Neural progenitor cell (in vitro differentiated cells): ENCODE measurements at places on chromosomes 7 and 10. TPM values are rescaled to one million over a fixed set of nuclear protein-coding genes. Genes with fewer than 3 reads are reported as not detected.

DNA sequence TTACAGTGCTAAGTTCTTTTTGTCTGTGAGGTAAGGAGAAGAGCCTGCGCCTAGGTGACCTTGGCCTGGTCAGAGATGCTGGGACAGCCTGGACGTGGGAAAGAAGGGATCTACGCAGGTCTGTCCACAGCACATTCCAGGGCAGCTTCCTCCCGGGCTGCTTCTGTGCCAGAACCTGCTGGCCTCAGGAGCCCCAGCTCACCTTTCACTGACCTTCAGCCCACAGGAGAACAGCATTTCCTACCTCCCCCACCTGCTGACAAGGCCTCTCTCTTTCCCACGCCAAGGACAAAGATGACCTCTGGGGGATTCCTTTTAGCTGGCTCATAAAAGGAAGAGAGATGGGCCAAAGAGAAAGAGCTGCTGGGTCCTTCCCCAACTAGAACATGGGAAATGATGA, 260.6 kb downstream of the KCNMA1 start:
- H3K4me1 ChIP-seq: peaks cover 13% of the 10 kb centered on the region
- no peak for DNase-seq
- no peak overlapping the region for H3K27ac ChIP-seq
- no peaks in the 10 kb centered on the region for H3K36me3 ChIP-seq
- no peak overlapping the region for H3K4me3 ChIP-seq
- no peaks in the 10 kb centered on the region for H3K27me3 ChIP-seq

DNA sequence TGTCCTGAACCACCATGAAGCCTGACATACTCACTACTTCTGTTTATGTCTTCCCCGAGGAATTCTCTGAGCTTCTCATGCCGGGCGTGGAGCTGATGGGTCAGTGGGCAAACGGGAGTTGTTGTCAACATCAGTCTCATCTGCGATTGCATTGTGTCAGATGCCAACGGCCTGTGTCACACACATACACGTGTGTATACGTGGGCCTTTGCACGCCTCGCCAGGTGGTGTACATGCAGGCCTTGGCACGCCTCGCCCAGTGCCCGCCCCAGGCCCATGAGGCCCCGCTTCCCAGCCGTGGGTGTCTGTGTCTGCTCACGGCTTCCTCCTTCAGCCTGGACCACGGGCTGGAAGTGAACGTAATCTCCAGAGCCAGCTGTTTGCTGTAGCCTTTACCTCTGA, 7.5 kb upstream of the CSGALNACT2 start:
- H3K27me3 ChIP-seq: no peaks in the 10 kb centered on the region
- H3K4me3 ChIP-seq: no peak overlapping the region
- H3K4me1 ChIP-seq: no peaks in the 10 kb centered on the region
- no peak for DNase-seq
- H3K36me3 ChIP-seq: no peaks in the 10 kb centered on the region

TMEM213 gene
- total RNA-seq: not detected in 2 replicates

DYDC2 gene
- total RNA-seq: 5.8 and 6.9 TPM in 2 replicates

DNA sequence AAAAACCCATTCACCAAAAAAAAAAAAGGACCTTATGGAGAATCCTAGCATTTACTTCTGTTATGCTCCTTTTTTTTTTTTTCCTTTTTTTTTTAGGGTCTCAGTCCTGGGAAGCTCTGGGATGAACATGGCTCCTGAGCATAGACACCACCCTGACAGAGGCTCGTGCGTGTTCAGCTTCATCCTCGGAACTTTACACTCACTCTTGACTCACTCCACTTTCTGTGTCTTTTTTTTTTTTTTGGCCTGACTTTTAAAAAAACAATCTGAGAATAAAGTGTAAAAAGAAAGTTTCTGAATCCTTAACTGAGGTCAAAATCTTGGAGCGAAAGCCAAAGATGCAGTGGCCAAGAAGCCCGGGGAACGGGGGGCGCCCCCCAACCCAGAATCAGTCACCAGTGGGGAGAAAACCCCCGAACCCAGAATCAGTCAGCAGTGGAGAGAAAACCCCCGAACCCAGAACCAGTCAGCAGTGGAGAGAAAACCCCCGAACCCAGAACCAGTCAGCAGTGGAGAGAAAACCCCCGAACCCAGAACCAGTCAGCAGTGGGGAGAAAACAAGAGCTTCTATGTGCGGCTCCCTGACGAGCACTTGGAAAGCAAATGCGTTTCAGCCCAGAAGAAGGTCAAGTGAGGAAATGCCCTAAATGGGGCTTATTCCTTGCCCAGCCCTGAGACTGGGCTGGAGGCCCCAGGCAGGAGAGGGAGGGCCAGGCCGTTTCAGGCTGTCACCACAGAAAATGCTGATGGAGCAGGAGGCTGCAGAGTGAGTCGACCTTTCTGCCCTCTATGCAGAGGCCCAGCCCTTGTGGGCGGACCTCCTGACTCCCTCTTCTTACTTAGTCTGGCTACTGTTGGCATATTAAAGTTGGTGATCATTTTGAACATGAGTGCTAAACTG, 19.0 kb upstream of the PFKP start:
- DNase-seq: peak; percentile 43
- H3K4me3 ChIP-seq: no peak overlapping the region
- no peaks in the 10 kb centered on the region for H3K36me3 ChIP-seq
- no peaks in the 10 kb centered on the region for H3K27me3 ChIP-seq
- no peak overlapping the region for H3K27ac ChIP-seq

SLIT1 gene
- 0.74 and 0.92 TPM in 2 replicates for total RNA-seq

- no peak overlapping the region for H3K27ac ChIP-seq
- H3K36me3 ChIP-seq: no peaks in the 10 kb centered on the region
- no peaks in the 10 kb centered on the region for H3K4me1 ChIP-seq
- H3K4me3 ChIP-seq: no peak overlapping the region
These were observed 2.9 kb downstream of the NPC1L1 start for GRCh38 chr7:44538093-44538797.

DNA sequence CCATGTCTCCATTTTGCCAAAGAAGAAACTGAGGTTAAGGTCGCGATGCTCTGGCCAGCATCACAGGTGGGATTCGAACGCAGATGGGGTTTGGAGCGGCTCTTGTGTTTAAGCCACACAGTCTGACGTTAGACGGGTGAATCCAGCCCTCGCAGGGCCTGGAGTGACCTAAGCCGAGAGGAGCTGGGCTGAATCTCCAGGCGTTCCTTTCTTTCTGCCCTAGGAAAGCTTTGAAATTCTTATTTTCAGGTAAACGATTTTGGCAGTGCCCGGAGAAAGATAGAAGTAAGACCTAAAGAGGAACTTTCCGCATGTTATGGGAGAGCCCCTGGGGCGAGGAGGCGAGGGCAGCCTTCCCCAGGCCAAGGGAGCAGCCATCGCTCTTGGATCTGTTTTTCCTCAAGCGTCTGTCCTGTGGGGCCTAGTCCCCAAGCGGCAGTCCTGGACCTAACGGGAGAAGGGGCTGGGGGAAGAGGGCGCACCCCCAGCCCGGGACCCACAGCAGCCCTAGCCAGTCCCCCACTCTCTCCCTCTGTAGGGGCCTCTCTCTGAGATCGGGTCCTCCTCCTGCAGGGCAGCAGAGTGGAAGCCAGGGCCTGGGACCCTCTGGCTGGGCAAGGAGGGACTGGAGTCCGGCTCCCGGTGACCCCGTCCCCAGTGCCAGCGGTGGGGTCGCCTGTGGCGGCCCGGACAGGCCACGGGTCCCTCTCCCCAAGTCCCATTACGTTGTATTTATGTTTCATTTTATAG, 8.9 kb upstream of the LBX1 start:
- no peaks in the 10 kb centered on the region for H3K36me3 ChIP-seq
- H3K4me3 ChIP-seq: no peak overlapping the region
- peaks cover 11% of the 10 kb centered on the region for H3K4me1 ChIP-seq
- H3K27me3 ChIP-seq: peaks cover 100% of the 10 kb centered on the region
- H3K27ac ChIP-seq: no peak overlapping the region
- peak; percentile 40 for DNase-seq

ADAMTS14 gene
- 0.53 TPM in 1 of 2 replicates, not detected in the other for total RNA-seq

GPR85 gene
- total RNA-seq: 1.2 and 3.0 TPM in 2 replicates

DNA sequence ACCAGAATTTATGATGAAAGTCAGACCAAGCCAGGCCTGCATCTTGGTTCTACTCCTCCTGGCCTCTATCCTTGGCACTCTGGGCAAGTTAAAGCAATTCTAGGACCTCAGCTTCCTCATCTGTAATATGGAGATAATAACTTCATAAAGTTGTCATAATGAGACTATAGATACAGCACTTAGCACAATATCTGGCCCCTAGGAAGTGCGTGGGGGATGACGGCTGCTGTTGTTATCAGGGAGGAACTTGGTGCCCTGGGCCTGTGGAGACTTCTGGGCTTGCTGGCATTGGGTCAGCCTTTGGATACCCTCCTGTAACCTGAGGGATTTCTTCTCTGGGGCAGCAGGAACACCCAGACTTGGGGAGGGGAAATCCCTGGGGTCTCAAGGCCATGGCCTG, 27.6 kb downstream of the PFKFB3 start:
- H3K27me3 ChIP-seq: no peaks in the 10 kb centered on the region
- no peaks in the 10 kb centered on the region for H3K4me1 ChIP-seq
- H3K36me3 ChIP-seq: peaks cover 6% of the 10 kb centered on the region
- H3K27ac ChIP-seq: no peak overlapping the region
- DNase-seq: no peak

- peaks cover 21% of the 10 kb centered on the region for H3K4me1 ChIP-seq
- no peak for DNase-seq
- no peaks in the 10 kb centered on the region for H3K36me3 ChIP-seq
- H3K27me3 ChIP-seq: no peaks in the 10 kb centered on the region
- no peak overlapping the region for H3K4me3 ChIP-seq
These were observed 34.4 kb downstream of the AGR3 start for GRCh38 chr7:16847381-16847860.

DNA sequence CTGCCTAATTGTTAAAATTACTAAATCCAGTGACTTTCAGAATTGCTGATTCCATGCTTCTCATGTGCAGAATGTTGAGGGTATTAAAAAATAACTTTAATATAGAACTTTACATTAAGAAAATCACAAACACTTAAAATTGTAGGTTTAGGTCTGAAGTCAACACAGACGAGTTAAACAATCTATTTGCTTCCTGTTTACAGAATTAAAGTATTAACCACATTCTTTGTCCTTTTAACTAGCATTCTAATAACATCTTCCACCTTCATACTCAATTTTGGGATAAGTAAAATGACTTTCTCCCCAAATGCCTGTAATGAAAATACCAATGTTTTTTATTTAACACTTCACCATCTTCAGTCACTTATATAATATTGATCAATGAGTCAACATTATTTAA, 2.2 kb downstream of the ITGB1 start:
- no peaks in the 10 kb centered on the region for H3K27me3 ChIP-seq
- H3K27ac ChIP-seq: no peak overlapping the region
- H3K4me3 ChIP-seq: peak overlapping the region; percentile 82
- no peak for DNase-seq

GRCh38 chr7:130560972-130561371, 69.1 kb downstream of the MEST start:
- no peaks in the 10 kb centered on the region for H3K27me3 ChIP-seq
- H3K27ac ChIP-seq: no peak overlapping the region
- H3K4me1 ChIP-seq: no peaks in the 10 kb centered on the region
- DNase-seq: no peak

- no peaks in the 10 kb centered on the region for H3K36me3 ChIP-seq
- DNase-seq: no peak
- no peak overlapping the region for H3K27ac ChIP-seq
These were observed 60.3 kb upstream of the POT1 start for GRCh38 chr7:124989911-124990310.
